ENCODE measurements at places on chromosomes 12 and 14. TPM values are rescaled to one million over a fixed set of nuclear protein-coding genes. Genes with fewer than 3 reads are reported as not detected.

- DNase-seq, result no peak
- no peak overlapping the region for H3K4me3 ChIP-seq
- no peaks in the 10 kb centered on the region for H3K4me1 ChIP-seq
- no peak overlapping the region for H3K27ac ChIP-seq
- H3K27me3 ChIP-seq, result no peaks in the 10 kb centered on the region
Observed at GRCh38 chr14:56224229-56224628, 106.0 kb downstream of the PELI2 start.

DNA sequence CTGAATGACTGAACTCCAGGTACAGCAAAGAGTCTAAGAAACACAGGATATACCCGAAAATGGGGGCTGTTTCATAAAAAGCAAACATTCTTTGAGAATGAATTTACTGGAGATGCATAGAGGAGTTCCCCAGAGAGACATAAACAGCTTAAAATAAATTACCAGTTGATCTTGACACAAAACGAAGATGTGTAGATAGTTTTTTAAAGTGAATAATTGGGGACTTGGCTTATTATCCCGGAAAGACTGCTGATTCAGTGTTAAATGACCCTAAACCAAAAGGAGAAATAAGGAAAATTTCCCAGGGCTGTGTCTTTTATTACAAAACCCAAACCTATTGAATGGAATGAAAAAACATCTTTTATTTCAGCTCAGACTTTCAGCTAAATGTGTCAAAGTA is 1052.8 kb upstream of the TMEM132C start:
- H3K4me1 ChIP-seq, result no peaks in the 10 kb centered on the region
- H3K27me3 ChIP-seq, result no peaks in the 10 kb centered on the region
- no peaks in the 10 kb centered on the region for H3K36me3 ChIP-seq

DNA sequence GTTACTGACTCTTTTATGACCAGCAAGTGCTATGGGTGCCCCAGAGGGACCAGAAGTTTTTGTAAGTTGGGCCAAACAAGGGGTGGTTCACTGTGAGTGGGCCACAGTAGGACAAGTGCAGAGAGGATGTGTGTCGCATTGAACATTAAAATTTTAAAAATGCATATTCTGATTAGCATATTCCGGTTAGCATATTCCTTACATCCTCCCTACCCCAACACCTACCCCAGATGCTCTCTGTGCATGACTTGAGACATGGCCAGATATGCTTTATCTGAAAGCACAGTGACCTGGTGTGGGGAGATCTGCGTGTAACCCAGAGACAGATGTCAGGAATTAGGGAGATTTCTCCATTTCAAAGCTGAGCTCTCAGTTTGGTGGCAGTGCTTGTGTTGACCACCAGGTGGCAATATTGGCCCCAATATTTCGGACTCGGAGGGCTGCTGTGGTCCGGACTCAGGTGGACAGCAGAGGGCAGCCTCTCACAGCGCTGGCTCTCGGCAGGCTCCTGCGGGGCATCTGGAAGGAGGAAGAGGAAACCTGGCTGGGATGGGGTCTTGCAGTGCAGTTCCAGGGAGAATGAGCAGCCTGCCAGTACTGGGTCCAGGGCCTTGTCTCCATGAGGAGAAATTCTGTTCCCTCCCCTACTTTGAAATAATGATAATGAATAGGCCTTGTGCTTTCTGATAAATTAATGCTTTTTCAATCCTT is 1.6 kb upstream of the CEBPE start:
- H3K4me1 ChIP-seq, result peaks cover 54% of the 10 kb centered on the region
- H3K36me3 ChIP-seq, result no peaks in the 10 kb centered on the region

- H3K4me1 ChIP-seq, result peaks cover 2% of the 10 kb centered on the region
- no peak for DNase-seq
- no peak overlapping the region for H3K27ac ChIP-seq
- H3K27me3 ChIP-seq, result no peaks in the 10 kb centered on the region
Observed at GRCh38 chr12:67691220-67691619, 42.7 kb downstream of the DYRK2 start.

- no peak for DNase-seq
- H3K4me1 ChIP-seq, result no peaks in the 10 kb centered on the region
- H3K27ac ChIP-seq, result no peak overlapping the region
Observed at GRCh38 chr12:83826112-83826511, 1086.5 kb downstream of the SLC6A15 start.

GRCh38 chr12:101927036-101927435 is 49.7 kb downstream of the DRAM1 start:
- no peaks in the 10 kb centered on the region for H3K4me1 ChIP-seq
- no peaks in the 10 kb centered on the region for H3K27me3 ChIP-seq
- H3K27ac ChIP-seq, result no peak overlapping the region
- no peak for DNase-seq

DNA sequence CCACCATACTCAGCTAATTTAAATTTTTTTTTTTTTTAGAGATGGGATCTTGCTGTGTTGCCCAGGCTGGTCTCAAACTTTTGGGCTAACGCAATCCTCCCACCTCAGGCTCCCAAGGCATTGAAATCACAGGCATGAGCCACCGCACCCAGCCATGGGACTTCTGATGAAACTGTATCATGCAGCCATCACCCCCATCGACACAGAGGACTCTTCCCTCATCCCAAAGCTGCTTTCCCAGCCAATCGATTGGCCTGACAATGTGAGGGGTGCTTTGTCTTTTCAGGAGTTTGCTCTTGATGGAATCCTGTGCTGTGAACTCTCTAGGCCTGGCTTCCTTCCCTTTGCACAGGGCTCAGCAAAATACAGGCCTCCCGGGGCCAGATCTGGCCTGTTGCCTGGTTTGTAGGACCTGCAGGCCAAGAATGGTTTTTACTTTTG is 59.6 kb upstream of the NCOR2 start:
- no peaks in the 10 kb centered on the region for H3K36me3 ChIP-seq
- H3K27me3 ChIP-seq, result no peaks in the 10 kb centered on the region
- H3K27ac ChIP-seq, result no peak overlapping the region
- DNase-seq, result no peak
- H3K4me3 ChIP-seq, result no peak overlapping the region

DNA sequence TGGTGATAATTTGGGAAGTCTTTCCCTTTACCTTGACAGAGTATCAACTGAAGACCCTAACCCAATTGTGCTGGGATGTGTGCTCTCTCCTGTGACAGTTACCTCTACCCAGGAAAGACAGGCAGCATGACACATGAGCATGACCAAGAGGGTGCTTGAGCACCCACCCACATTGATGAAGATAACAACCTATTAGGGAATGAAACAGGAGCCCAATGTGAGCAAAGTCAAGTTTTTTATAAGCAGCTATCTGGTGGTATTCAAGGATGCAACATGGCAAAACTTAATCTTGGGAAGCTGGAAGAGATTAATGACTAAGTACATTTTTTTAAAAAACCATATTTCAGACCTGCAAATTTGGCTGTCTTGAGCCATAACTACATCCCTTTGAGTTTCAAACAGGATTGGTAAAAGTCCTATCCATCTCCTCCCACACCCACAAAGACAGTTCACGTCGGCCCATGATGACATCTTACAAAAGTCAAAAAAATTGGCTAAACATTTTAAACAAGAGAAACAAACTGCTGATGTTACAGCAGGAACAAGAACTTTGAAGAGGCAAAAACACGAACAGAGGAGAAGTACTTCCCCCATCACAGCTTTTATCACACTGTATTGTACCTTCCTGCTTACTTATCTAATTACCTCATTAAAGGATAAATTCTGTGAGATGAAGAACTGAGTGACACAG is 60.3 kb downstream of the MED13L start:
- H3K4me1 ChIP-seq, result no peaks in the 10 kb centered on the region
- no peak overlapping the region for H3K4me3 ChIP-seq
- DNase-seq, result no peak
- no peaks in the 10 kb centered on the region for H3K27me3 ChIP-seq
- H3K36me3 ChIP-seq, result no peaks in the 10 kb centered on the region

- no peak overlapping the region for H3K27ac ChIP-seq
- peaks cover 2% of the 10 kb centered on the region for H3K36me3 ChIP-seq
- H3K4me1 ChIP-seq, result peaks cover 2% of the 10 kb centered on the region
- no peaks in the 10 kb centered on the region for H3K27me3 ChIP-seq
- no peak for DNase-seq
Observed at GRCh38 chr12:11693601-11694000, 44.1 kb downstream of the ETV6 start.

GRCh38 chr12:117860111-117860510 is 108.7 kb downstream of the KSR2 start:
- H3K27me3 ChIP-seq, result peaks cover 5% of the 10 kb centered on the region
- H3K4me3 ChIP-seq, result no peak overlapping the region
- no peaks in the 10 kb centered on the region for H3K36me3 ChIP-seq
- H3K27ac ChIP-seq, result no peak overlapping the region

DNA sequence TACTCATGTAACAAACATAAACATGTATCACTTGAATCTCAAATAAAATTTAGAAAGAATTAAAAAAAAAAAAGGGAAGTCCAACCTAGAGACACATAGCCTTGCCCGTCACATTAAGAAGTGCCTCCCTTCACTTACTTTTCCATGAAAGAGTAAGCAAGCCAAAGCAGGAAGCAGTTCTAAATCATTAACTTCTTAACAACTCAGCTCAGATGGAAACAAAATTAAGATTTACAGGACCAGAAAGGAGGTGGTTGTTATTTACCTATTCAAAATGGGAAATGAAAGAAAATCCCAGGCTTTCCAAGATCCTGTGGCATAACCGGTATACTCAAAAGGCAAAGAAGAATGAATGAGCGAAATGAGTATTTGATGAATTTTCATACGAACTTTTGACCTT is 258.6 kb upstream of the DCN start:
- H3K27me3 ChIP-seq, result no peaks in the 10 kb centered on the region
- no peak overlapping the region for H3K4me3 ChIP-seq
- H3K36me3 ChIP-seq, result no peaks in the 10 kb centered on the region
- no peak for DNase-seq
- no peaks in the 10 kb centered on the region for H3K4me1 ChIP-seq
- no peak overlapping the region for H3K27ac ChIP-seq

DNA sequence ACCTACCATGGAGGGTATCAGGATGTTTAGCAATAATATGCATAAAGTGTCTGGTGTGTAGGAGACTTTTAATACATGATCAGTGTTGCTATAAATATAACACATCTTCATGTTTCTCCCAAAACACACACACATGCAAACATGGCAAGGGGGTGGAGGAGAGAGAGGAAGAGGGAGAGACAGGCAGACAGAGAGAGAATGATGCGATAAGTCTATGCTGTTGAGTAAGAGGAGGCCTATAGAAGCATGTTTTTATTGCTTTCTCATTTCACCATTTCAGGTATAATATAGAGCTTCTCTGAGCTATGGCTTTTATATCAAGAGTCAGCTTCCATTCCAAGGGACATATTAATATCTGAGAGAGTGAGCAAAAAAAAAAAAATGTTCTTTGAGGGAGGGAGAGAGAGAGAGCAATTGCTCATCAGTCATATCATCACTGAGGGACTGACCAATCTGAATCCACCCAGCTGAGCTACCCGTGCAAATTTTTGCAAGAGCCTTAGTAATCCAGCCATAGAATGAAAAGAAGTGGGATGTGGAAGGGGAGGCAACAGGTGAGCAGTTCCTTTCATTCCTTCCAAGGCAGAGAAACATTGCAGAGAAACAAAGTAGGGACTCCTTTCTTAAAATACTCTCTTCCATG is 54.8 kb upstream of the RASSF8 start:
- no peaks in the 10 kb centered on the region for H3K4me1 ChIP-seq
- no peaks in the 10 kb centered on the region for H3K27me3 ChIP-seq
- no peak overlapping the region for H3K4me3 ChIP-seq
- no peak for DNase-seq
- H3K27ac ChIP-seq, result no peak overlapping the region

- no peak overlapping the region for H3K4me3 ChIP-seq
- H3K27ac ChIP-seq, result no peak overlapping the region
- H3K36me3 ChIP-seq, result no peaks in the 10 kb centered on the region
- no peaks in the 10 kb centered on the region for H3K27me3 ChIP-seq
- no peak for DNase-seq
Observed at GRCh38 chr12:123057513-123058265, 77.2 kb downstream of the ARL6IP4 start.

DNA sequence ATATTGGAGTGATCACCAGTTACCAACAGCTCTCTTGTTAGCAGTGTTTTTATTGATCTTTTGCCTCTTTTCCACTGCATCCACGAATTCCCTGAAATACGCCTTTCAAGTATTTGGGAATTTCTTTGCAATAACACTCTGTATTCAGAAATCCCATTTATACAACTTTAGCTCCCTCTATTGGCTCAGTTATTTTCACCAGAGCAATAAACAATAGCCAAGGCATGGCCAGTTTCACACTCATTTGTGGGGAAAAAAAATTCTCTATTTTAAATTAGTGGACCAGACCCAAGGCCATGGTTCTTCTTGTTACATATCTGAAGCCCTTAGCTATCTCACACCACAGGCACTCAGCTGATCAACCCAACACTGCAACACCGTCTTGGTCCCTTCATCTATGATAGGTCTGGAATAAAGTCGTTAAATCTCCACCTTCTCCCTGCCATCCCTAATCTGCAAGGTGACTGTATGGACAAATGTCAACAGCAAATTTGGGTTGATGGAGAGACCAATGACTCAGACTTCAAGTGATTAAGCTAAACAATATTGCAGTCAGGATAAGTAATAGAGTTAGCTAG is 92.4 kb upstream of the TMEM260 start:
- no peaks in the 10 kb centered on the region for H3K27me3 ChIP-seq
- H3K27ac ChIP-seq, result no peak overlapping the region
- no peaks in the 10 kb centered on the region for H3K36me3 ChIP-seq
- no peak overlapping the region for H3K4me3 ChIP-seq
- H3K4me1 ChIP-seq, result peaks cover 5% of the 10 kb centered on the region

DNA sequence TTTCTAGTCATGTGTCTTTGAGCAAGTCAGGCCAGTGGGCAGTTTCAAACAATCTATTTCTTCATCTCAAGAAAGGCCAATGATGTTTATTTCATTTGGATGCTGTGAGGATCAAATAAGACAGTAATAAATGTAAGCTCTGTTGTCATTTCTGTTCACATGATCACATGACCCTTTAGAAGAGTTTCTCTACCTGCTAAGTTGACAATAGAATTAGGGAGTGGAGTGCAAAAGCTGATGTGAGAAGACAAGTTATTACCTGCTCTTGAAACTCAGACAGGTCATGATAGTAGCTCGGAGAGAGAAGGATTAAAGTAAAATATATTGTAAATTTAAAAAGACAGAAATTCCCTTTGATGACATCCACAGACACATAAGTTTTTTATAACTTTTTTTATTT is 37.3 kb upstream of the DCN start:
- DNase-seq, result no peak
- no peaks in the 10 kb centered on the region for H3K36me3 ChIP-seq
- H3K4me3 ChIP-seq, result no peak overlapping the region
- no peaks in the 10 kb centered on the region for H3K27me3 ChIP-seq
- H3K27ac ChIP-seq, result no peak overlapping the region
- no peaks in the 10 kb centered on the region for H3K4me1 ChIP-seq

The PMCH gene
- not detected for total RNA-seq

The B4GALNT3 gene
- 1.4 TPM for total RNA-seq

The FOXM1 gene
- 0.80 TPM for total RNA-seq

The SSTR1 gene
- not detected for total RNA-seq

The SMIM41 gene
- total RNA-seq, result not detected

The DIO3 gene
- not detected for total RNA-seq

The POTEG gene
- total RNA-seq, result not detected

All from CD4-positive, alpha-beta T cell (primary cell).